Pulmonary artery endothelial cell (primary cell): ENCODE measurements at places on chromosomes 6 and 20.

DNA sequence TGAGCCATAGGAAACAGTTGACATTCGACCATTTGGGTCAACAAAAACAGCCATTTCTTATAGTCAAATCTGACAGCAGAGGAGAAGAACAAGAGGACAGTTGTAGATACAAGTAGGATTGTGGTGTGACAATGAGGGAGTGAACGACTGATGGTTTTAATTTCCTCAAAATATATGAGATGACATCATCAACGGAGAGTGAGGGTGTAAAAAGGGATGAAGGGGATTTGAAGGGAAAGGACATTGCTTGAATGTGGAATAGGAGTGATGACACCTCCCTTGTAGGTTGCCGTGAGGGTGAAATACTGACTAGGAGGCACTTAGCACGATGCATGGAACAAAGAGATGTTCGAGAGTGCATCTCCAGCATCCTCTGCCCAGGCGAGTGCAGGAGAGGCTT is 499.8 kb upstream of the CHD6 start:
- no peak for DNase-seq

- no peak for DNase-seq
Observed at GRCh38 chr6:166712286-166713228, 85.5 kb upstream of the RPS6KA2 start.

- no peak for DNase-seq
Observed at GRCh38 chr20:24131281-24131680, 142.7 kb upstream of the GGTLC1 start.

DNA sequence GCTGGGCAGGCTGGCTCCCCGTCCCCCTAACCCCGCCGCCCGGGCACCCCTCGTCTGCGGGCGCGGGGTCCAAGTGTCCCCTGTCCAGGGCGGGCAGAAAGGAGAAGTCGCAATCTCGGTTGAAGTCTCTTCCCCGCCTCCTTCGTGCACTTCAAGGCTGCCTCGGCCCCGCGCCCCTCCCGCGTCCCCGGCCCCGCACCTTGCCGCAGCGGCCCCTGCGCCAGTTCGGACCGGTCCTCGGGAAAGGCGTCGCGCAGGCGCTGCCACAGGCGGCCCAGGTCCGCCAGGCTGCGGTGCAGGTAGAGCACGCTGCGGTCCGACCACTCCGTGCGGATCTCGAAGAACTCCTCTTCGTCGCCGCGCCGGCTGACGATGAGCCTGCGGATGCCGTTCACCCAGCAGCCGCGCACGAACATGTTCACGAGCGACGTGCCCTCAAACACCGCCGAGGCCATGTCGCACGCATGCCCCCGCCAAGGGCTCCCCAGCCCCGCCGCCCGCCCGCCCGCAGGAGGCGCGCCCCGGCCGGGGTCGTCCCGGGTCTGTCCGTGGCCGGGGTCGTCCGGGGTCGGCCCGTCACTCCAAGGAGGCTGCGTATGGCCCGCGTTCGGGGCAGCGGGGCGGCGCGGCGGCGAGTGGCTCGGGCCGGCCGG is at the start of gene PXDC1:
PXDC1 (minus strand) TSS at position 637 of the 653 bp plus-strand sequence; CDS start at position 455, 182 bp downstream.
- no peak for DNase-seq
